Activated CD8-positive, alpha-beta memory T cell treated with anti-CD3 and anti-CD28 coated beads, Interleukin-2, amount 50 U/mL, for 48 hours (primary cell): ENCODE measurements at places on chromosomes 3 and 15.

- DNase-seq, result no peak
These were observed 25.1 kb downstream of the SPSB4 start for GRCh38 chr3:141076036-141076773.

DNA sequence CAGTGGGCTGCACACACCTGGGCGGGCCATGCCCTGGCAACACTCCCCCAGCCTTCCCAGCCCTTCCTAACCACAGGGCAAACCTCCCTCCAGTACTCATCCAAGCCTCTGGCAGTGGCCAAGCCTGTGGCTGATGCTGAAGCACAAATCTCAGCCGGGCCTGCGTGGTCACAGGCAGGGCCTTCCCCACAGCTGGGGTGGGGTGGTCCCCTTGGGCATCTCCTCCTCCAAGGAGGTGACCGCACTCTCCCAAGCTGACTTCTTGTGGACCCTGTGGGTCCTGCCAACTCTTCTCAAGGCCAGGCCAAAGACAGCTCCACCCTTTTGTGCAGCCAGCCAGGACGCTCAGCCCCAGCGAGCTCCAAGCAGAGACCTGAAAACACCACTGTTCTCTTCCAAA lies 21.4 kb downstream of the GRAMD2A start:
- DNase-seq, result no peak

DNA sequence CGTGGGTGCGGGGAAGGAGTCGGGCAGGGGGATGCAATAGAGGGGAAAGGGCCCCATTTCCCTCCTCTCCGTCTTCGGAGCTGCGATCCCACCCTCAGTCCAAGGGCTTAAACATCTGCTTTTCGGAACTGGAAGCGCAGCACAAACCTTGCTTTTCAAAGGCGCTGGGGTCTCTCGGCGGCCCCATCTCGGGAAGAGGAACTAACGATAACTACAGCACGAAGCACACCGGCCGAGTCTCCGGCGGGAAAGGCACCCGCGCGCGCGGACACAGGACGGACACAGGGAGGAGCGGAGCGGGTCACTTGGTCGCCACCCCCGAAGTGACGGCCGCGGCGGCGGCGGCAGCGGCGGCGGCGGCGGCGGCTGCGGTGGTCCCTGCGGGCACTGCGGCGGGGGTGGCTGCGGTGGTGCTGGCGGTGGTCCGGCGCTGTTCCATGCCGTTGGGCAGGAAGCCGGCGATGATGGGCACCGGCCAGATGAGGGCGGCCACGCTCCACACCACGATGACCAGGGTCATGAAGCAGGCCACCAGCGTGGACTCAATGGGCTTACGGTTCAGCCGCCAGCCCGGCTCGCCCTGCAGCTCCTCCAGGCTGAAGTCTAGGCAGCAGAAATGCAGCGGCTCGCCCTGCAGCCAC lies 1.1 kb downstream of the TMEM158 start:
- peak; percentile 66 for DNase-seq

- no peak for DNase-seq
These were observed 297.2 kb downstream of the CADM2 start for GRCh38 chr3:85255949-85256348.

DNA sequence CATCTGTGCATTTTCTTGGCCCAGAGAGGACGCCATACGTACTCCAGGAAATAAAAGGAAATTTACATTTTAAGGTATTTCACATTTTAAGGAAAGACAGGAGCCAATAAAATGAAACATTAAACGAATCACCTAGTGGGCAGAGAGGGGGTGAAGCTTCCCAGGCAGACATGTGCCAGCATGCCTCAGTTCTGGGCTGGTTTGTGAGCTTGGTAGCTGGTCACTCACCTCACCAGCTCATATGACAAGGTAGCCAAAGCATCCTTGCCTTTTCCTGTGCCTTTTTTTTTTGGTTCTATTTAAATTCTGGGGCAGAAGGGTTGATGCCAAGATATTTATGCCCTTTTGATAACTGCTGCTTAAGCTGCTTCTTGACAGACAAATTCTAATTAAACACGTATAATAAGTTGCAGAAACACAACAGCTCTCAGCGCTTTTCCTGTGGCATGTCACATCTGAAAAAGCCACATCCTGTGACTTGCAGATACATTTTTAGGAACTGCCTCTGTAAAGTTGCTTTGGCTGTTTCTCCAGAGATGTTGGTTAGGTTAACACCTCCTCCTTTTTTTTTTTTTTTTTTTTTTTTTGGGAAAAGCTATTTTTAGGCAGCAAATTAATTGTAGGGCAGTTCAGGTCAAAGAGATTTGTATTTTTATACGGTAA lies 218.6 kb downstream of the PDCD6IP start:
- DNase-seq, result no peak

GRCh38 chr15:51218299-51218938 lies 120.0 kb downstream of the CYP19A1 start:
- DNase-seq, result no peak

GRCh38 chr3:190258634-190259033 lies 63.6 kb downstream of the CLDN1 start:
- DNase-seq, result no peak
